ENCODE measurements at places on chromosomes 7 and 10. TPM values are rescaled to one million over a fixed set of nuclear protein-coding genes. Genes with fewer than 3 reads are reported as not detected.

The IGFBP1 gene
- not detected for total RNA-seq

The SFTPA1 gene
- total RNA-seq = not detected

The KMT2E gene
- total RNA-seq = 38.2 TPM

The ATOH7 gene
- 0.20 TPM for total RNA-seq

The OR6B1 gene
- total RNA-seq = not detected

The TLL2 gene
- total RNA-seq = 1.8 TPM

The CALML5 gene
- not detected for total RNA-seq

The CTAGE4 gene
- total RNA-seq = 6.2 TPM

The HIF1AN gene
- total RNA-seq = 58.7 TPM

- no peak for DNase-seq
Observed at GRCh38 chr7:522071-522950, 2.7 kb upstream of the PDGFA start.

GRCh38 chr10:77231884-77232610 is 405.6 kb downstream of the KCNMA1 start:
- no peak for DNase-seq

GRCh38 chr7:100157334-100158228 is 942 bp downstream of the TRAPPC14 start:
- DNase-seq = peak; percentile 62

- no peak for DNase-seq
Observed at GRCh38 chr10:92894081-92894655, 45.8 kb downstream of the EXOC6 start.

DNA sequence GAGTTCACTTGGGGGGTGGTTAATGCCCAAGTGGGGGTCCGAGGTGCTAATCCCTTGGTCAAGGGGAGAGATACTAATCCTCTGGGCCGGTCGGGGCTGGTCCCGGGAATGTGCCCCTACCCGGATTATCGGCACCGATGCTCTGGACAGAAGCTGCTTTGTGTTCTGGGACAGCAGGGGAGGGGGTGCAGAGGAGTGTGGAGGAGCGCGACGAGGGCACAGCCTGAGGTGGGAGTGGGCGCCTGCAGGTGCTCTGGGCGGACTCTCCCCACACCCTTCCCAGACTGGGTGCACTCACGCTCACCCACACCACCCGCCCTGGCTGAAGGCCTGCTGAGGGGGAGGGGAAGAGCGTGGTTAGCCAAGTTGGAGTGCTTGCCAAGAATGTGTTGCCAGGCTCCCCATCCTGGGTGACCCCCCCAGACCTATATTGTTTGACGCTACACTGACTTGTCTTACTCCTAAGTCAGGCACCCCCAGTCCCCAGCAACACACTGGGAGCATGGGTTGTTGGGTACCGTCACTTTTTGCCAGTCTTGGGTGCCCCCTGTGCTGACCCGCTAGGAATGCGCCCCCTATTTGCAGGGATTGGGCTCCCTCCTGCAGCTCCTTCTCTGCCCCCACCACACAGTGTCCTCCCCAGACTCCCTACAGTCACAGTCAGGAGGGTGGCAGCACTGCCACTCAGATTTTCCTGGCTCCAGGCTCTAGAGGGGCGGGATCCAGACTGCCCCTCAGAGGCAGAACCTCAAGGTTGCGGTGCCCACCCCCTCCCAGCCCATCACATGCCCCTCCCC is 1.2 kb downstream of the SLC4A2 start:
- DNase-seq = no peak

DNA sequence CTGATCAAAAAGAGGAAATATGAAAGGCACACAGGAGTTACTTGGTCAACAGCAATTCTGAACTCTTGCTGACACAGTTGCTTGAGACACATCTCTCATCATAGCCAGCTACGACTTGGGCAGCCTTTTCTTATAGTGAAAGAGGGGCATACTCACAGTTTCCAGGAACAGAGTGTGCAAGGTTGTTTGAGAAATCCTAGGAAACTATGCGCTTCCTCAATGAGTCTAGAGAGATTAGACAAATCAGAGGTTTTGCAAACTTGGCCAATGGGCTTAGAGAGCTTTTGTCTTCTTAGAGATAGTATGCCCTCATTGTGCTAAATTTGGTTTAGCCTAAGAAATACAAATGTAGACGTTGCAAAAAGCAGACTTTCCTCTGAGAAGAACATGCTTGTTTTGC is 370.4 kb downstream of the HGF start:
- no peak for DNase-seq

GRCh38 chr10:112958275-112958995 is 8.4 kb downstream of the TCF7L2 start:
- no peak for DNase-seq

DNA sequence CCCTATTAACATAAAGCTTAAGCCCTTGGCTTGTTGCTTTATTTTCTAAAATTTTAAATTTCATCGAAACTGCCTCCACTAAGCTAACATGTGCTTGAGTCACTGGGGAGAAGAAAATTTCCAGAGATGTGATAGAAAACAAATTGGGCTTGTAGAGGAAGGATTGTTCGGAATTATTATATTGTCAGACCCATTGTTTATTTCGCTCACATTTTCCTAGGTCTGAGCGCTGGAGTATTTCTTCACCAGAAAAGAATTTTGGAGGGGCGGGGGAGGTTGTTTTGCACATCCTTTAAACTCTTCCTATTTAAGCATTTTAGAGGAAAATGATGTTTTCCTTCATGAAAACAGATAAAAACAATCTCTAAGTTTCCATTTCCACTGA is 29.1 kb downstream of the CELF2 start:
- no peak for DNase-seq

DNA sequence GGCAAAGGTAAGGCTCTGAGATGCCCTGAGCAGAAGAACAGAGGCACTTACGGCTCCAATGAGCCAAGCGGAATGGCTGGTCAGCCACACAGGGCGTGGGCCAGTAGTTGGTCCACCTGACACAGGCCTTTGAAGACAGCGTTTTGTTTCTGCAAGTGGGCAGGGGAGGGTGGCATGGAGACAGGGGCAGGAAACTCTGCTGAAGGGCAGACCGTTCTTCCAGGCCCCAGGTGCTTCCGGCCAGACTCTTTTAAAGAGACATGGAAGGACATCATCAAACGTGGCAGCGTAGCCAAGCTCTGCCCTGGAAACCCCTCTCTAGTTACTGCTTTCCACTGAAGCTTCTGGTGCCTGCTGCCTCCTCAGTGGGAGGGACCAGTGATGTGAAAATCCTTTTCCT is 77.5 kb upstream of the KMT2E start:
- DNase-seq = no peak

GRCh38 chr7:83798489-83798888 is 149.6 kb upstream of the SEMA3E start:
- no peak for DNase-seq

DNA sequence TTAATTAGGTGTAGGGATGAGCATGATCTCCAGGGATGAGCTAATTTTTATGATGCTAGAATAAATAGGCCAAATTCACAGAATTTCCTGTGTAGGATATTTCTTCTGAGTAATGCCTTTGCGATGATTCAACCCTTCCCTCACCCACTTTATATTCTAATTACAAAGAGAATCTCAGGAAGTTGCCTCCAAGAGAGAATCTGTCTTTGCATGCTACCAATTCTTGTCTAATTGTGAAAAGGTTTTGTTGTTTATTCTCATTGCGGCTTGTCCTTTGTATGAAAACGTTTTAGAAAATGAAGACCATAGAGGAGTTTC is 6.3 kb downstream of the C7orf57 start:
- no peak for DNase-seq

DNA sequence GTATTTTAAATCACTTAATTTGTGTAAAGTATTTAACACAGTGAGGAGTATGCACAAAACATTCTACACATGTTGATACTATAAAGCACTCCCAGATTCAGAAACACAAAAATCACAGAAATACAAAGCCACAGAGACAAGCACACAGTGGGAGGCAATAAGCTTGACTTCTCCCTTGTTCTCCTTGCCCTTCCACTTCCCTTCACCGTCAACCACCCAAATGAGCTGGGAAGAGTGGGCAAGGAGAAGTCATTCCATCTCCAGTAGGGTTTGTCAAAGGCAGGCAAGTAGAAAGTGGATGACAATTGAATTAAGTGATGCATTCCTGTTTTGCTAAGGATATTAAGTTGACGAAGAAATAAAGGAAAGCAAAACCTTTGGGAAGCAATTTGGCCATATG is 4.2 kb upstream of the TMEM139 start:
- no peak for DNase-seq

- no peak for DNase-seq
Observed at GRCh38 chr7:107591421-107591820, 11.4 kb downstream of the BCAP29 start.

DNA sequence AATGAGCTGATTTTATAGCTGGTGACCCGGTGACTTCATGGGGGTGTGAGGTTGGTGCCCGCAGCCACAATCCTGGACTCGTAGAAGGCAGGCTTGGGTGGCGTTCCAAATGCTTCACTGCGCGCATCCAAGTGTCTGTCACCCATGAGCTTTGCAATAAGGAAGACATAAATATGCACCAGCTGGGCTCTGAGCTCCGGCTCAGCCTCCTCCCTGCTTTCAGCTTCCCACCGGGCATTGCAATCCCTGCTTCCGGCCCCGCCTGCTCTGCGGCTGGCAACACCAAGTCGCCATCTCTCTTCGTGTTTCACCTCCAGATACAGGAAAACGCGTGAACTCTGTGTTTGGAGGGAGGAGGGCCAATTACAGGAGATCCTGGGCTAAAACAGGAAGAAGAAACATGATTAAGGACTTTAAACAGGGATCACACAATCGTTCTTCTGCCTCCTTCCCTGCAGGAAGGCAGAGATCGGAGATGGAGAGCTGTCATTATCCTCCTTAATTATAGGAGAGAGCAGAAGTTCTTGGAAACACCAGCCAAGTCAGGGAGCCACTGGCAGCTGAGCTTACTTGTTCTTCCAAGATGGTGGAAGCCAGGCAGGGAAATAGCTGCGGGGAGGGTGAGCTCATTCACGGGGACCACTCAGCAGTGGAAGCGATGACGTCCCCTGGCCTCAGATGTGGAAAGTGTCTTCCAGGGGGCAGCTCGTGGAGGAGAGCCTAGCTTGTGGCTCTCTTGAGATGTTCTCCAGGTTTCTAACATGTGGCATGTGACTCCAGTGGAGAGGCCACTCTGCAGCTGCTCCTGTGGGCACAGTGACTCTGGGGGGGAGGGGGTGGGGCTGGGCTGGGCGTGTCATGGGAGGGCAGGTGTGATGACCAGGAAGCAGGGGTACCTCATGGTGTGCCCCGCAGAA is 134.9 kb downstream of the CAMK1D start:
- DNase-seq = no peak

GRCh38 chr7:151711906-151712809 is 164.8 kb downstream of the PRKAG2 start:
- DNase-seq = no peak

- DNase-seq = no peak
Observed at GRCh38 chr7:153588586-153588985, 463.6 kb upstream of the DPP6 start.

- DNase-seq = no peak
Observed at GRCh38 chr7:30906014-30906413, 5.6 kb upstream of the AQP1 start.

- DNase-seq = no peak
Observed at GRCh38 chr10:7084280-7085005, 326.4 kb downstream of the SFMBT2 start.

DNA sequence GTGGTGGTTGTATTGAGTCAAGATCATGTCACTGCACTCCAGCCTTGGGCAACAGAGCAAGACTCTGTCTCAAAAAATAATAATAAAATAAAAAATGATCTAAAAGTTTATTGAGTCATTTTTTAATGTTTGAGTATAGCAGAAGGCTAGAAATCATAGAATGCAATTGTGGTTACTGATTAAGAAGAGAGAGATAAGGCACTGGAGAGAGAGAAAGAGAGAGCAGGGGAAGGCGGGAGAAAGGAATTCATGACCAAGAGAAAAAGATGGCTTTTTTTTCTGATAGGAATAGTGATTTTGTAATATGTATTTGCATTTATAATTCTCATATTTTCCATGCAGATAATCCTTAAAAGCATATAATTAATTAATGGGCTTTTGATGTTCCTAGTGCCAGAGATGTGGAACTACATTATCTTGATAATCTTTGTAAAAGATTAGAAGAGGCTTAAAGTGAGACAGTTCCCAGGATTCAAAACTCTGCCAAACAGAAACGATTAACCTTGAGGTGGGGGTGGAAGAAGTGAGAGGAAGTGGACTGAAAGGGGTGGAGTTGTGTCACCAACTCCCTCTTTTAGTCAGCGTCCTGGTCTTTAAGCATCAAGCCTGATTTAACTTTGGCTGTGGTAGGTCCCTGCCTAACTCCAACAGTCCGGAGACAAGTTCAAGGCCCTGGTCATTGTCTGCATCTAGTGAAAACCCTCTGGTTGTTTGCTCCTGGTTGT is 76.2 kb downstream of the CHN2 start:
- no peak for DNase-seq

DNA sequence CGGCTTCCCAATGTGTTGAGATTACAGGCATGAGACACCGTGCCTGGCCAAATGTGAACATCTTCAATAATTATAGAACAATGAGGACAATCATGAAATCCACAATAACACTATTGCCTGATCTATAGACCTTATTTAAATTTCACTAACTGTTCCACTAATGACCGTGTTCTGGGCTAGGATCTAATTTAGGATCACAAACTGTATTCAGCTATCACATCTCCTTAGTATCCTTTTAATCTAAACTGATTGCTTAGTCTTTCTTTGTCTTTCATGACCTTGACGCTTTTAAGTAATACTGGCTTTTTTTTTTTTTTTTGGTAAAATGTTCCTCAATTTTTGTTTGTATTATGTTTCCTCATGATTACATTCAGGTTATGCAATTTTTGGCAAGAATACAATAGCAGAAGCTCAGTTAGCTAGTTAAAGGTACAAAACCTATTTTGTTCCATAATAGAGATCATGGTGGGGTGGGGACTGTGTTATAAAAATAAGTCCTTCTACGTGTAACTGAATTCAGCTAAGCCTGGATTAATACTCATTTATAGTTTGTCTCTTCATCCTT is 158.4 kb downstream of the AOAH start:
- no peak for DNase-seq

- peak; percentile 15 for DNase-seq
Observed at GRCh38 chr10:43233601-43234430, 33.0 kb downstream of the RASGEF1A start.

DNA sequence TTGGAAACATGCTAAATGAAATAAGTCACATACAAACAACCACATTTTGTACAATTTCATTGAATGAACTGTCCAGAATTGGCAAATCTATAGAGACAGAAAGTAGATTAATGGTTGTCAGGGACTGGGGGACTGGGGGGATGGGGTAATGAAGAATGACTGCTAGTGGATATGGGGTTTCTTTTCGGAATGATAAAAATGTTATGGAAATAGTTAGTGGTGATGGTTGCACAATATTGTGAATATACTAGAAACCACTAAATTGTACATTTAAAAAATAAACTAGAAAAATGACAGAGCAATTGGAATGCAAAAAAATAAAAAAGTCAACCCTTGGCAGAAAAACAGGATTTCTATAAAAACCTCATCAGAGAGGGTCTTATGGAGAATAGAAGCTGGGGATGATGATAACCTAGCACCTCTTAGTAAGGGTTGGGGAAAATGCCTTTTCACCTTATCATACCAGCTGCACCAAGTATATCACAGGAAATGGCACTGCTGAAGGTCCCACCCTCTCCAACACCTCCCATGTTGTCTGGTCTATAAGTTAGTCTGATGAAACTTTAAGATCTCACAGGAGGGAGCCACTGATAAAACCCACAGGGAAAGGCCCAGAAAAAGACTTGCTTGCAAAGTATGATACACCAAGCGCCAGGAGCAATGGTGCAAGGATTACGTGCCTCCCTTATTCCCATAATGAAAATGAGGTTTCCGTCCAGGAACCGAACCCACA is 23.1 kb upstream of the JAZF1 start:
- DNase-seq = no peak
